ENCODE measurements at places on chromosomes 5 and 9.

DNA sequence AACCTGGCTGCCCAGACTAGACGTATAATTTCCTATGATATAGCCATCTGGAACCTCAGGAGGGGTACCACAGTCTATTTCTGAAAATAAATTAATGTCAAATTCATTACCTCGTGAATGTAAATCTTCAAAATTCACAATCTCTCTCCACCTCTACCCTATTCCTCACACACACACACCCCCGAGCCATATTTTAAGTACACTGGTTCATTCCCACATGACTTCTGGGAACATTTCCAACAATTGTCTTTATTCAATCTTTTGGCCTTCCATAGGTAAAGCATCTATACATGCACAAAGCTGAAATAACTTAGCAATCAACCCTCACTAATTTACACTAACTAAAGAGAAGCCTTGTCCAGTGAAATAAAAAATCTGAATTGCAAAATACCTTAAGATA, 32.7 kb downstream of the SUSD1 start:
- DNase-seq = no peak

- no peak for DNase-seq
Measured at GRCh38 chr9:133169102-133169501, 5.4 kb upstream of the GBGT1 start.

- no peak for DNase-seq
Measured at GRCh38 chr5:143101725-143102386, 301.6 kb downstream of the NR3C1 start.

GRCh38 chr5:873328-873727, 19.3 kb downstream of the BRD9 start:
- DNase-seq = no peak

DNA sequence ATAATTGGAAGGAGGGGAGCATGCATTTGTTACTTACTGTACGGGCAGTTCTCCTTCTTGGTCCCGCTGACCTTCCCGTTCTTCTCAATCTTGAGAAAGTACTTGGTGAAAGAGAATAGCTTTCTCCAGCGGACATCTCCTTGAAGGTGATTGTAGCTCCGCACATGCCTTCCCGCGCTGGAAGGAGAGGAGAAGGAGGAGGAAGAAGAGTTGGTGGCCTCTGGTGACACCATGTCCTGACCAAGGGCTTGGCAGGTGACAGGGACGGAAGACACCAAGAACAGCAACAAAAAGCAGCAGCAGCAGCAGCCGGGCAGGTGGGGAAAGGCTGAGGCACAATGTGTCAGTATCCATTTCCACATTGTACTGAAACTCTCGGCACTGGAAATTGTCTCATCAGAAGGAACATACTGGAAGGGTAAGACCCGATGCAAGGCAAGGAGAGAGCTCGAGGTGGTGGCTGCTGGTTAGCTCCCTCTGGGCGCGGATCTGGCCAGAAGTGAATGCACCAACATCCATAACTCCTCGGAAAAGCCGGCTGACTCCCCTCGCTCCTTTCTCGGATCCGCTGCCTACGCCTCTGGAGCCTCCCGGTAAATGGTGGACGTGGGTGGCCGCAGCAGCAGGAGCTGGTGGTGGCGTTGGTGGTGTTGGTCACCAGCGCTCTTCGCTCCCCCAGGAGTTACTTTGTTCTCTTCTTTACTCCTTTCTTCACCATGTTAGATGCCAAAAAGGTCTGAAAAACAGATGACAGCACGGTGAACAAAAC, 715 bp downstream of the FGF10 start:
- DNase-seq = no peak

DNA sequence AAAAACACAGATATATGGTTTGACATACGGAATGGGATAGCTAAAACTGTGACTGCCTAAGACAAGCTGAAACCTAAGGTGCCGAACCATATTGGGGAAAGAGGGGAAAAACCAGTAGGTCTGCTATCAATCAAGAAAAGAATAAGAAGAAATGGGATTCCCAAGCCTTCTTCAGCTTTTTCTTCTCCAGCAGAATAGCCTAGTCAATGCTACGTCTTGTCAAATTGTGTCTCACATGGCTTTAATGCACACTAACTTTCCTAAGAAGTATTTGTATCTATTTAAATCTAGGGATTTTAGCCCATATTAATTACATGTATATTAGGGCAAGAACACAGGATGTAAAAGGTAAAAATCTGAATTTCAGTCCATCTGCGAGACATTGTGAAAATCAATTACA, 797 bp upstream of the FBXO38 start:
- no peak for DNase-seq

- DNase-seq = no peak
Measured at GRCh38 chr5:145237843-145238242, 597.3 kb downstream of the PRELID2 start.

GRCh38 chr9:37410969-37411785, 11.3 kb upstream of the GRHPR start:
- no peak for DNase-seq

DNA sequence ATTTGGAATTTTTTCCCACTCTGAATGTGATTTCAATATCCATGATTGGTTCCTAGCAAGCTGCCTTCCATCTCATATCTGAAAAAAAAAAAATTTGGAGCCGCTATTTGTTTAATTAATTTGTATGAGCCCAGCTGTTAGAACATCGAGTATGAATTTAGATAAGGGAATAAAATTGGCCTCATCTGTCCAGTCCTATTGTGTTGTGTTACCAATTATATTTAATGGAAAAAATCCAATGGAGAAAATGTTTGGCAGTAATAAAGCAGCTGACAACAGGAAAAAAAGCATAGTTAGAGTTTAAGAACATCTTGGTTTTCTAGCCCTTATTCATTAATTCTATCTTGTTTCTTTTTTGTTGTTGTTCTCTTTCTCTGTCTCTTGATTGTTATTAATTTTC, 735.6 kb upstream of the RIOK2 start:
- no peak for DNase-seq

- no peak for DNase-seq
Measured at GRCh38 chr5:16578474-16578883, 38.3 kb downstream of the RETREG1 start.

- no peak for DNase-seq
Measured at GRCh38 chr9:19193029-19193324, 37.5 kb upstream of the DENND4C start.

- DNase-seq = no peak
Measured at GRCh38 chr5:169160405-169160901, 140.5 kb downstream of the SLIT3 start.

- DNase-seq = no peak
Measured at GRCh38 chr9:34272101-34272541, 56.9 kb downstream of the KIF24 start.

DNA sequence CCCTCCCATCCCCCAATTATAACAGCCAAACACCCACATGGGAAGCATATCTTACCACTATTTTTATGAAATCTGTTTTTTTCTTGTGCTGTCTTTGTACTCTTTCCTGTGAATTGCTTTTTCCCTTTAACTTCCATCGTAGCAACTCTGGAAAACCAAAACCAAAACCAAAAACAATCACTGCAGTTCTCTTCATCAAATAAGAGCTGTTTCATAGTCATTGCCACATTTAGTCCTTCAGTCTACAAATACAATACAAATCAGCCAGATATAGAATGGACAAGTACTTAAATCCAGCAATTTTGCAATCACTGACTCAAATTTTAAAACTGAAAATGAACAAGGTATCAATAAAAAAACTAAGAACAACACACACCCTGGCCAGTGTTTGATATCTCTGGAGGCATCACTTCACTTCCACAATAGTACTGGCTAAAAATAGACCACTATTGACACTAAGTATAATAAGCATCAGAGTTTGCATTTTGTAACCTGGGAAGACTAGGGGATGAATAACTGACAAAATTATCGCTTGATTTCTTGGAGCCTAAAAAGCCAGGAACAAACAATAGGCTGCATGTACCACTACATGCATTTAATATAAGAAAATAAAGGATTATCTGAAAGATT, 5.4 kb downstream of the PUM3 start:
- DNase-seq = no peak

DNA sequence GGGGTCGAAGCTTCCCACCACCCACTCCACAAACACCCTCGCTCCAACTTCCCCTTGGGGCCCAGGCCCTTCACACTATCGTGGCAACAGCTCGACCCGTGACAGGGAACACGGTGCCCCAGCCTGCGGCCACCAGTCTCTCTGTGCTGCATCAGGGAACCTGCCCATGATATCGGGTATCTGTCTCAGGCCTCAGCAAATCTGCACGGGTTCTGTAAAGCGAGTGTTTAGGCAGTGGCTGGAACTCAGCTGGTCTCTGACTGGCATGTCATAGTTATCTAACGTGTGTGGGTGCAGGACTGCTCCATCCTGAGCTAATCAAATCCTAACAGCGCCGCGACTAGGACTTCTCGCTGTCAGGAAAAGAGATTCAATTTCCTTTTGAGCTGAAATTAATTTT, 42.9 kb downstream of the DBH start:
- no peak for DNase-seq

DNA sequence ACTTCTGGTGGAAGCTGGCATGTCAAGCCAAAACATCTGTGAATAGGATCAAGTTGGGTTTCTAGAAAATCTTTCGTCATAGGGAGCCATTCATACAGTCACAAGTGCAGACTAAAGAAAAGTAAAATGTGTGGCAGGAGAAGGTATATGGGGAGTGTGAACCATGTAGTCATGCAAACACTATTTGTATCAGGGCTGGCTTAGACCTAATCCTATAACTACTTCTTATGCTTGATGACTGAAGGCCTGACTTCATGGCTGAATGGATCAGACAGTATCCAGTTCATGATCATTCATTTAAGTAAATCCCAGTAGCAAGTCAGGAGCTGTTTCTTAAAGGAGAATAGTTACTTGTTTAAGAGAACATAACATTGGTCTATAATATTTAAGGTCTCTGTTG, 63.8 kb upstream of the DAPK1 start:
- DNase-seq = no peak

DNA sequence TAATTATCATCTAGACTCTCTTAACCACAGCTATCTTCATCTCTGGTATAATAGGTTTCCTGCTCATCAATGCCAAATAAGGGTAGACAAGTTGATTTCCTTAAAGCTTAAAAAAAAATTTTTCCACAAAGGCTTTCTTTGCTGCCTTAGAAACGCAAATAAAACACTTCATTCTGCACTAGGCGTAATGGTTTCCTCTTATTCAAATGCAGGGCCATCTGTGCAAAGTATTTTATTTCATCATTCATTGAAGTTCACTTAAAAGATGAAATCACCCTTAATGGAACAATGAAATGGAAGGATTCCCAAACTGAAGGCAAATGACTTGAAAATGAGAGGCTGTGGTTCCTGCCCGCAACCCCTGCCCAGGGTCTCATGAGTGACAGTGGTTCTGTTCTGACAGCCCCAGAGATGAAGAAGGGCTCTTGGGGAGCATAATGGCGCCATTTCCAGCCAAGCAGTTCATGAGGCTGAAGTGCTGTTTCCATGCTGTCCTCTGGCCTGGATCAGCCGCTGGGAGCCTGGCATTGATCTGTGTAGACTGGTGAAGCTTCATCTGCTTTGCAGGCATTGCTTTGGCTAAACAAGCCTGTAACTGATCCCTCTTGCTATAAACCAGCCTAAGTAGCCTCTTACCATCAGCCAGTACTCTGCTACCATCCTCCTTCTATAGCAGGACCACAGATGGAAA, 276.9 kb upstream of the WWC1 start:
- DNase-seq = no peak
